ENCODE measurements at places on chromosomes 2 and 18. TPM values are rescaled to one million over a fixed set of nuclear protein-coding genes. Genes with fewer than 3 reads are reported as not detected.

POTEC gene
- polyA plus RNA-seq = not detected

ELAC1 gene
- 9.6 TPM for polyA plus RNA-seq

OSBPL6 gene
- polyA plus RNA-seq = 1.5 TPM

IL36RN gene
- not detected for polyA plus RNA-seq

PELI1 gene
- 14.7 TPM for polyA plus RNA-seq

FIGN gene
- 12.6 TPM for polyA plus RNA-seq

SOCS6 gene
- 17.5 TPM for polyA plus RNA-seq

IL1B gene
- not detected for polyA plus RNA-seq

PJVK gene
- 13.3 TPM for polyA plus RNA-seq

- H3K27ac ChIP-seq = no peak overlapping the region
- no peaks in the 10 kb centered on the region for H3K36me3 ChIP-seq
- no peak for DNase-seq
Measured at GRCh38 chr2:203559641-203560040, 24.5 kb upstream of the RAPH1 start.

DNA sequence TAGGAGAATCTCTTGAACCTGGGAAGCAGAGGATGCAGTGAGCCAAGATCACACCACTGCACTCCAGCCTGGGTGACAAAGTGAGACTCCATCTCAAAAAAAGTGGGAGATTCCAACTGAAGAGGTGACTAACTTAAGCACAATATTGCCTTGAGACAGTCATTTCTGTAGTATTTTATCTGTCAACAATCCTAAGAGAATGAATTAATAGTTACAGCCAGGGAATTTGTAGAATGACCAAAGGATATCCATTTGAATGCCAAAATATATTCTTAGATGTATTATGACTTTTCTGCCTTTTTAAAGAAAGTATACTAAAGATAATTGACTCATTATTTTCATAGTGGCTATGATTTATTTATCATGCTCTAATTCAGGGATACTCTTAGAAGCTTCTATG is 40.7 kb upstream of the CCDC150 start:
- no peak overlapping the region for H3K27ac ChIP-seq
- H3K4me1 ChIP-seq = no peaks in the 10 kb centered on the region
- no peaks in the 10 kb centered on the region for H3K27me3 ChIP-seq
- no peaks in the 10 kb centered on the region for H3K36me3 ChIP-seq

- H3K4me3 ChIP-seq = peak overlapping the region; percentile 48
- no peaks in the 10 kb centered on the region for H3K4me1 ChIP-seq
- H3K36me3 ChIP-seq = no peaks in the 10 kb centered on the region
- DNase-seq = peak; percentile 63
Measured at GRCh38 chr18:76495435-76496193, 572 bp upstream of the ZNF516 start.

DNA sequence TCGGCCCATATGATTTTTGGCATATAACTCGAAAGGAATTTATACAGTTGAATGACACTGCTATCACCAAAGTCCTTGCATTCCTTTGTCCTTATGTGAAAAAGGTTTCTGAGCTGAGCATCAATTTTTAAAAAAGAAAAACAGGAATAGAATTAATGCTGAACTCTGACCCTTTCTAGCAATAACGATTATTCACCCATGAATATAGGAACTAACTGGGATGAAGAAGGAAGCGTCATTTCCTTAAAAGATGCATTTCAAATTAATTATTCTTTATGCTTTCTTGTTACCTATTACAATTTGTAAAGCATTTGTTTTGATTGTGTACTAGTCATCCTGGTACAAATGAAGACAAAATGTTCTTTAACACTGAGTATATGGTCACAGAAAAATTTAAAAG is 19.3 kb downstream of the TMEM247 start:
- peaks cover 5% of the 10 kb centered on the region for H3K4me1 ChIP-seq
- no peaks in the 10 kb centered on the region for H3K36me3 ChIP-seq
- peaks cover 23% of the 10 kb centered on the region for H3K27me3 ChIP-seq
- H3K27ac ChIP-seq = no peak overlapping the region
- DNase-seq = no peak
- no peak overlapping the region for H3K4me3 ChIP-seq

GRCh38 chr2:27972311-27972710 is 81.8 kb downstream of the BABAM2 start:
- H3K27me3 ChIP-seq = no peaks in the 10 kb centered on the region
- no peaks in the 10 kb centered on the region for H3K36me3 ChIP-seq
- no peak for DNase-seq
- H3K4me1 ChIP-seq = no peaks in the 10 kb centered on the region
- H3K4me3 ChIP-seq = no peak overlapping the region

DNA sequence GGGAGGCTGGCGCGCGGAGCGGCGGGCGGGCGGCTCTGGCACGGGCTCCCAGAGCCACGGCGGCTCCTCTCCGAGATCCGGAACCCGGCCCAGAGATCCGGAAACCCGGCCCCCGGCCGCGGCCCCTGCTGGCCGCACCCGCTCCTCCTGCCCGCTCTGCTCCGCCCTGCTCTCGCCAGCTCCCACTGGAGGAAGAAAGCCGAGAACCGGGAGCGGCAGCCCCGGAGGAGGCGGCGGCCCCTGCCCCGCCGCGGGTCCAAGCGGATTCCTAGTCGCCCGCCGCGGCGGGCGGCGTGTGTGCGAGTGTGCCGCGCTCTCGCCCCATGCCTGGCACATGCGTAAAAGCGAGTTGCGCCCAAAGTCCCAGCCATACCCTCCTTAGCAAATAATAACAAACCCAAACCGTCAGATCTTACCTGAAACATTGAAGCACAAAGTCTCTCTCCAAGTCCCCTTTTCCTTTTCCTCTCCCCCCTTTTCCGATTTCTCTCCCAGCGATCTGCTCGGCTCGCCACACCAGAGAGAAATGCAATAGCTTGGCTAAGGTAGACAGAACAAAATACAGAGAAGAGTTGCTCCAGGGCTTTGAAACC is 108.7 kb upstream of the KCTD1 start:
- peaks cover 20% of the 10 kb centered on the region for H3K27me3 ChIP-seq
- no peaks in the 10 kb centered on the region for H3K36me3 ChIP-seq
- H3K27ac ChIP-seq = no peak overlapping the region
- peaks cover 12% of the 10 kb centered on the region for H3K4me1 ChIP-seq

GRCh38 chr2:75475976-75476375 is 84.8 kb downstream of the EVA1A start:
- H3K4me1 ChIP-seq = peaks cover 5% of the 10 kb centered on the region
- H3K36me3 ChIP-seq = no peaks in the 10 kb centered on the region
- no peak overlapping the region for H3K4me3 ChIP-seq
- no peak for DNase-seq
- H3K27ac ChIP-seq = no peak overlapping the region

DNA sequence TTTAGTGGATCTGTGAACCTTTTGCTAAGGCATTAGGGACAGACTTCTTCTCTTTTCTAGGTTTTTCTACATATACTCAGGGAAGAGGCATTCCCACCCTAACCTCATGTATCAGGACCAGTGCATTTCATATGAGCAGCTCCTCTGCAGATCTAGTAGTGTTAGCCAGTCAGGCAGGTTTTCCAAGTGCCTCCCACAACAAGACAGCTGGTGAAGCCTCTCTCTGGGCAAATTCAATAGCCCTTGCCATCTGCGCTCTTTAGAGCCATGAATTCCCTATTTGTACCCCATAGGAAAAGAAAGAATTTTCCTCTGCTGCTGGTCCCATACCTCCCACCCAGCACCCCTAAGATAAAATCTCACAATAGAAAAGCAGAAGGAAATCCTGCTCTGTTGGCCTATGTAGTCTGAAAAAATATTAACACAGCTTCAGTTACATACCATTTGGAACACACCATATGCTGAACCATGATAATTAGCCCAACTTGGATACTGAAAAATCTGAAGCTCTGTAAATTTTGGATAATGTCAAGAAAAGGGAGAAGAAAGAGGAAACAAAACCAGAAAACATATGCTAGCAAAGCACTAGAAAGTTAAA is 1354.6 kb upstream of the NRXN1 start:
- H3K4me1 ChIP-seq = no peaks in the 10 kb centered on the region
- no peaks in the 10 kb centered on the region for H3K36me3 ChIP-seq
- DNase-seq = no peak
- no peak overlapping the region for H3K4me3 ChIP-seq
- no peak overlapping the region for H3K27ac ChIP-seq
- H3K27me3 ChIP-seq = no peaks in the 10 kb centered on the region

GRCh38 chr2:233280114-233280693 is 27.4 kb upstream of the SAG start:
- H3K27ac ChIP-seq = no peak overlapping the region
- H3K36me3 ChIP-seq = peaks cover 40% of the 10 kb centered on the region
- DNase-seq = no peak
- H3K4me3 ChIP-seq = no peak overlapping the region
- H3K27me3 ChIP-seq = no peaks in the 10 kb centered on the region
- H3K4me1 ChIP-seq = no peaks in the 10 kb centered on the region

DNA sequence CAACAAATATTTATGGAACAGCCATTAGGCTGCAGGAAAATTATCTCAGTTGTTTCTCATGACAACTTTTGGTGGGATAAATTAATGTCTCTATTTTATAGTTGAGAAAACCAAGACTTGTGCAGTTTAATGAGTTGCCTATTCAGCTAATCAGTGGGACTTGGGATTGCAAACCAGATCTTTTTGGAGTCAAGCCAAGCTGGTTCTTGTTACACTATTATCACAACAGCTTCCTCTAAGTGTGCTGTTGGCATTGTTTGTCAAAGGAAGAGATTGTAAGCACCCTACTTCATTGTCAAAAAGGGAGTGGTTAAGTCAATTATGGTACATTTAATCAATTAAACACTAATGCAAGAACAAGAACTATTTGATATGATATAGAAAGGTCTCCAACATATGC is 119.2 kb downstream of the PAX3 start:
- DNase-seq = no peak
- no peak overlapping the region for H3K4me3 ChIP-seq
- H3K4me1 ChIP-seq = peaks cover 10% of the 10 kb centered on the region
- H3K27ac ChIP-seq = no peak overlapping the region

- no peaks in the 10 kb centered on the region for H3K27me3 ChIP-seq
- H3K4me1 ChIP-seq = peaks cover 5% of the 10 kb centered on the region
- no peak overlapping the region for H3K4me3 ChIP-seq
- peak overlapping the region; percentile 1 for H3K27ac ChIP-seq
- no peaks in the 10 kb centered on the region for H3K36me3 ChIP-seq
Measured at GRCh38 chr18:57589161-57589560, 2.7 kb upstream of the FECH start.

- no peak overlapping the region for H3K4me3 ChIP-seq
- H3K27me3 ChIP-seq = no peaks in the 10 kb centered on the region
- DNase-seq = no peak
- no peak overlapping the region for H3K27ac ChIP-seq
- no peaks in the 10 kb centered on the region for H3K36me3 ChIP-seq
Measured at GRCh38 chr18:21759836-21760235, 19.2 kb downstream of the MIB1 start.

DNA sequence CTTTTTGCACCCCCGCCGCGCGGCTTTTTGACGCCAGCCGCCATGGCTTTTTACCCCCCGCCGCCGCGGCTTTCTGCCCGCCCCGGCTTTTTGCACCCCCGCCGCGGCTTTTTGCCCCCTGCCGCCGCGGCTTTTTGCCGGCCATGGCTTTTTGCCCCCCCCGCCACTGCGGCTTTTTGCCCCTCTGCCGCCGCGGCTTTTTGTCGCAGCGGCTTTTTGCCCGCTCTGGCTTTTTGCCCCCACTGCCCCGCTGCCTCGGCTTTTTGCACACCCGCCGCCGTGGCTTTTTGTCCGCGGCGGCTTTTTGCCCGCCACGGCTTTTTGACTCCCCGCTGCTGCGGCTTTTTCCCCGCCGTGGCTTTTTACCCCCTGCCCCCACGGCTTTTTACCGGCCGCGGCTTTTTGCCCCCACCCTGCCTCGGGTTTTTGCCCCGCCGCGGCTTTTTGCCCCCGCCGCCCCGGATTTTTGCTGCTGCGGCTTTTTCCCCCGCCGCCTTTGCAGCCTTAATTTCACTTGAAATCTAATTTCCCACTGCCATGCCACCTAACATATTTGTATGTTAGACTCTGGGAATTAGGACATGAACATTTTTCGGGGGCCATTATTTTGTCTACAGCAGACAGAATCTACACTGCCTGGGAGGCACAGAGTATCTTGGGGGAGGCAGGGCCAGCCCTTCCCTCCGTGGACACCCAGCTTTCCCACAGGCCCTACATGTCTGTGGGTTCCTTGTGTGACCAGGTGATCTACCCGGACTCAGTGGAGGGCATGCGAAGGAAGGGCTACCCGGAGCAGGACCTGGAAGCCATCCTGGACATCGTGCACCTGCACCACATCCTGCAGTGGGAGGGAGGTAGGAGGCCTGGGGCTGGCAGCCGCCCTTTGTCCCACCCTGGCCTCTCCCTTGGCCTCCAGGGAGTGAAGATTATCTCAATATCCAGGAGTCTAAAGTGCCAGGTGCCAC is 3031.0 kb upstream of the TEKT4 start:
- no peaks in the 10 kb centered on the region for H3K36me3 ChIP-seq
- no peaks in the 10 kb centered on the region for H3K4me1 ChIP-seq
- DNase-seq = no peak
- H3K27me3 ChIP-seq = no peaks in the 10 kb centered on the region
- H3K4me3 ChIP-seq = no peak overlapping the region

DNA sequence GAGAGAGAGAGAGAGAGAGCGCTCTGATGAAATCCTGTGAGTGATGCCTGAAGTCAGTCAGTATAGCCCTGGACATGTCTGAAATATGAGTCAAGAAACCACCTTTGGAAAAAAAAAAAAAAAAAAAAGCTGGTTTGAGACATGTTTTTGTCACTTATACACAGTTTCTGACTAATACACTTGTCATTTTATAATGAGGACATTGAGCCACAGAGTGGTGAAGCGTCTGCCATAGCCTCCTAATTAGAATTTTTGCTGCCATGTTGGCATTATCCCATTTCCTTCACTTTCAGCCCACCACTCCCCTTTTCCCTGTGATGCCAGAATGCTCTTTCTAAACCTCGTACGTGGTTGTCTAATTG is 15.7 kb upstream of the MYO3B start:
- no peak overlapping the region for H3K4me3 ChIP-seq
- no peaks in the 10 kb centered on the region for H3K4me1 ChIP-seq
- DNase-seq = no peak
- H3K27ac ChIP-seq = no peak overlapping the region
- H3K27me3 ChIP-seq = peaks cover 78% of the 10 kb centered on the region

DNA sequence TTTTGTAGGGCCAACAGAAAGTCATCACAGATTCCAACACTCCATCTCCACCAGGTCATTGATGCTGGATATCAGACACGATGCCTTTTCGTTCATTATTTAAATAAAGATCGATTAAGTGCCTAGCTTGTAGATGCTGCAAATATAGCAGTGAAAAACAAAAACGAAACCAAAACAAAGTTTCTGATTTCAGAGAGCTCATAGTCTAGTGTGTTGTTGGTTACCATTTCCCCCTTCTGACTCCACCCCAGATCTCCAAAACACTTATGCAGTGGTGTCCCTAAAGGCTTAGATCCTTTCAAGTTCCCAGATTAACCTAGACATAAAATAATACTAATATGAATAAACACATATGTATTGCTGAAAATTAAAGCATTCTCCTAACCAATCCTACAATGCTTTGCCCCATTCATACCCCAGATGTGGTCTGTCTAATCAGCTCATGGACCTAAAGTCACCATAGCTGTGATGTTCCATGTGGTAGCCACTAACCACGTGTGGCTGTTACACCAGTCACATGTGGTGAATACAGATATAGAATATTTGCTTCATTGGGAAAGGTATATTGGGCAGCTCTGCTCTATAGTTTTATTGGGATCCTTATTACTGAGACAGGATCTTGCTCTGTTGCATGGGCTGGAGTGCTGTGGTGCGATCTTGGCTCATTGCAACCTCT is 787.2 kb downstream of the TDRD15 start:
- H3K27me3 ChIP-seq = no peaks in the 10 kb centered on the region
- no peaks in the 10 kb centered on the region for H3K36me3 ChIP-seq
- DNase-seq = no peak
- no peak overlapping the region for H3K4me3 ChIP-seq
- no peaks in the 10 kb centered on the region for H3K4me1 ChIP-seq

- no peak overlapping the region for H3K27ac ChIP-seq
- no peak overlapping the region for H3K4me3 ChIP-seq
- no peaks in the 10 kb centered on the region for H3K4me1 ChIP-seq
- no peaks in the 10 kb centered on the region for H3K36me3 ChIP-seq
- no peak for DNase-seq
- peaks cover 22% of the 10 kb centered on the region for H3K27me3 ChIP-seq
Measured at GRCh38 chr18:52334896-52335295, 5.1 kb upstream of the DCC start.
